ENCODE measurements at places on chromosomes 4 and X. TPM values are rescaled to one million over a fixed set of nuclear protein-coding genes. Genes with fewer than 3 reads are reported as not detected.

The MAGEB17 gene
- total RNA-seq = not detected

The PPP2R2C gene
- total RNA-seq = 18.3 TPM

The MAGEA4 gene
- total RNA-seq = not detected

The CDKL2 gene
- total RNA-seq = 1.3 TPM

The AR gene
- total RNA-seq = 12.3 TPM

The TBX22 gene
- total RNA-seq = not detected

The MFAP3L gene
- total RNA-seq = 5.7 TPM

The FHDC1 gene
- 2.4 TPM for total RNA-seq

The SMPX gene
- not detected for total RNA-seq

The GUCY1A1 gene
- 88.1 TPM for total RNA-seq

The KDR gene
- 15.1 TPM for total RNA-seq

The NAT8L gene
- total RNA-seq = 0.19 TPM

The HEPH gene
- total RNA-seq = 22.2 TPM

The SLC6A8 gene
- total RNA-seq = 42.3 TPM

The BST1 gene
- total RNA-seq = 26.2 TPM

The SATL1 gene
- not detected for total RNA-seq

The INTU gene
- 17.4 TPM for total RNA-seq

The MMRN1 gene
- total RNA-seq = 71.0 TPM

The OTUD6A gene
- total RNA-seq = not detected

The GAGE12J gene
- total RNA-seq = not detected

The NLGN3 gene
- 0.67 TPM for total RNA-seq

The CXCL3 gene
- 3.9 TPM for total RNA-seq

The TRIML1 gene
- not detected for total RNA-seq

The CENPVL1 gene
- not detected for total RNA-seq

The EPGN gene
- total RNA-seq = not detected

The ENPEP gene
- 5.7 TPM for total RNA-seq

The ADH1B gene
- total RNA-seq = 529 TPM

The CDS1 gene
- total RNA-seq = 0.65 TPM
